Activated CD8-positive, alpha-beta memory T cell treated with anti-CD3 and anti-CD28 coated beads for 48 hours (primary cell): ENCODE measurements at places on chromosomes 4 and X.

DNA sequence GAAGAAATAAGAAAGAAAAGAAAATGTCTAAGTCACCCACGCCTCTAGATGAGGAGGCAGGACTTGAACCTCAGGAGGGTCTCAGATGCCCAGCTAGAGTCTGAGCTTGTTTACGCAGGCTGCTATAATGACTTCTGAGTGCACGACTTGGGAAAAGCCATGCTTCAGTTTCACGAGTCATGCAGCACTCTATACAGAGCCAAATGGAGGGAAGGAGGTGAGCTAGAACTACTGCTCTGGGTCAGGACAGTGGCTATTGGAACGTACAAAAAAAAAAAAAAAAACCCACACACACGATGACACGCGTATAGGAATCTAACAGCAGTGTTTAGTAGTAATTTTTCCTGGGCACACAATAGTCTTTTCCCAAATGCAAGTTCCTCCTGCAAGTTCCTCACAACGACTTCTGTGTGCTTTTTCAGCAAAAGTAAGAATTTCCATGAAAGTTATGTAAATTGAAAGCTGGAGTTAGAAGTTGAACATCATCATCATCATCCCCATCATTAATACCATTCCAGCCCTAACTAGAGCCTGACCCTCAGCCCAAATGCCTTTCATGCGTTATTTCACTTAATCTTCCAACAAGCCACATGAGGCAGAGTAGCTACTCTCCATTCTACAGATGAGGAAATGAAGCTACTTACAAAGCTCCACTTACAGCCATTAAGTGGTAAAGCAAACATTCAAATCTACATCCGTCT is 36.6 kb downstream of the IRF2 start:
- no peak for DNase-seq

DNA sequence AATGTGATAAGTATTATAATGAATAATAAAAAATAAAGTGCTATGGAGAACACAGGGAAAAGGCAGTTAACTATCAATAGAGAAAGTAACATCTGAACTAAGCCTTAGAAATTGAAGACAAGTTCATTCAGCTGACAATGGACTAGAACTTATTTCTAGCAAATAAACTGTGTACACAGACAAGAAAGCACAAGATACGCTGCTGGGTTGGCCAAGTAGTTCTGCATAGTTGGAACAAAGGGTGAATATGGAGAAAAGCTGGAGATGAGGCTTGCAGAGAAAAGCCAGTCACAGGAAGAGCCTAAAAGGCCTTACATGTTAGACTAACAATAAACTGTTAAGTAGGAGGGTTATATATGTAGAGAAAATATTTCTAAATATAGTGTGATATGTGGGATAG is 71.2 kb downstream of the WDFY3 start:
- DNase-seq, result no peak

DNA sequence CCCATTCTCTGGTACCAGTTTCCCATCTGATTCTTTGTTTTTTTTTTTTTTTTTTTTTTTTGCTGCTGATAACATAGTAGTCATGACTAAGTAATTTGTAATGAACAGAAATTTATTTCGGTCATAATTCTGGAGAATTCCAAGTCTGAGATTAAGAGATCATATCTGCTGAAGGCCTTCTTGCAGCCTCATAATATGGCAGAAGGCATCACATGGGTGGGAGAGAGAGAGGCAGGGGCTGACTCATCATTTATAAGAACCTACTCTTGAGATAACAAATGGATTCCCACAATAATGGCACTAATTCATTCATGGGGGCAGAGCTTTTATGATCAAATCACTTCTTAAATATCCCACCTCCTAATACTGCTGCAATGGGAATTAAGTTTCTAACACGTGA is 1034.3 kb downstream of the STIM2 start:
- no peak for DNase-seq

DNA sequence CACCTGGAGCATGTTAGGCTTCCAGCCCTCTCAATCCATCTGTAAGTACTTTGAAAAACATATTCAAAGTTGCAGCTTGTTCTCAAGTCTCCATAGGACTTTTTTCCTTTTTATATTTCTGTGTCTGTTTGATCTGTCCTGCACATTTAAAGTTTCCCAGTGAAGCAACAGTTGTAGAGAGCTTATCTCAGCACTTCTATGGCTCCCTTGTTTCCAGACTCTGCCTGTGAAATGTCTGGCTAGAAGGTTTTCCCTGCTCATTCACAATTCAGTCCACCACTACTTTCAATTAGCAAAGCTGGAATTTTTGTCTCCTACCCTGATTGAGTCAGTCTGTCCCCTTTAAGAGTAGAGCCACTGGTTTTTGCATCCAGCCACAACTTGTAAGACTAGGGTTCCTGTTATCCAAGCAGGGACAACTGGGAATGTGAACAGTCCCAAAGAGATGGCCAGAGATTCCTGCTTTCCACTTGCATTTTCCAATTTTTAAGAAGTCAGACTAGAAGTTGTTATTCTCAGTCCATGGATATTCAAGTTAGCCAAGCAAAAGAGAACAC is 116.1 kb downstream of the GASK1B start:
- no peak for DNase-seq

DNA sequence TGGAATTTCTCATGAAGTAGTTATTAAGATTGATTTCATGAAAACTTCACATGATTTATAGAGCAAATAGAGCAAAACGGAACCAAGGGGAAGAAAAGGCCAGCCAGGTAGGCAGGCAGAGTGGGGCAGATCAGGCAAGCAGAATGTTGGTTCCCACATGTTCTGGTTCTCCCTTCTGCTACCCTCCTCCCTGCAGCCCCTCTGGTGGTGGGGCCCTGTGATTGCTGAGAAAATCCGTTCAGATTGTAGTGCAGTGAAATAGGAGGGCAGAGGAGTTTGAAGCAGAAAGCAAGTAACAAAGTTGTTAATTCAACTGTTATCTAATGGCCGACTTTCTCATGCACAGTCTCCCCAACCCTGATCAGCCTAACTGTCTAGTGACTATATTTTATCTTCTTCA is 185.3 kb downstream of the MID1IP1 start:
- no peak for DNase-seq

GRCh38 chrX:136397001-136397400 is 90.7 kb upstream of the BRS3 start:
- DNase-seq, result no peak

DNA sequence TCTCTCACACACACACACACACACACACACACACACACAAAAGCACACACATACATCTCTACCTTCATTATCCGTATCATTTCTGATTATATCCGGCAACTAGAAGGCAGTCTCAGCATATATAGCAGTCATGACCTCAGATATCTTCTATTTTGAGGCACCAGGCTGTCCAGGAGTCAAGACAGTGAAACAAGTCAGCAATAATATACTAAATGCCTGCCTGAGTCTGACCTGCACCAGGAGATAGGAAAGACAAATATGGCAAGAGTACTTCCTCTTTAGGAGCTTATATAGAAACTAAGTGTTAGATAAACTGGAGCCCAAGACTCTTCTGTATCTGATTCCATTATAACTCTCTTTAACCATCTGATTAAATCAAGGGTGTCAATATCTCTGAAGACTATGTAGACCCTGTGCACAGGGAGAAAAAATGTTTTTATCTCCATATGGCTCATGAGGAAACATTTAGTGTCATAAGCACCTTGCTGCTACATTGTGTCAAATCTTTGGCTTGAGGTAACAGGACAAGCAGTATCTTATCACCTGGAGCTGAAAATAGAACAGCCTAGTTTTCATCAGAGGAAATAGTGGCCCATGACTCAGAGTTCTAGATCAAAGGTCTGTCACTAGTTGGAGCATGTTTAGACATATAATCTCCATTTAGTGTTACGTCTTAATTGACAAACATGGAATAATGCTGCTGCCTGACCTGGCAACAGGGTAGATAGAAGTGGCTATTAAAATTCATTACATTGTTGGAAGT is 27.0 kb upstream of the FAM47B start:
- no peak for DNase-seq

- DNase-seq, result no peak
These were observed 44.5 kb downstream of the MAGEB16 start for GRCh38 chrX:35842674-35843073.

- DNase-seq, result no peak
These were observed 52.7 kb upstream of the TET2 start for GRCh38 chr4:105093975-105094374.

DNA sequence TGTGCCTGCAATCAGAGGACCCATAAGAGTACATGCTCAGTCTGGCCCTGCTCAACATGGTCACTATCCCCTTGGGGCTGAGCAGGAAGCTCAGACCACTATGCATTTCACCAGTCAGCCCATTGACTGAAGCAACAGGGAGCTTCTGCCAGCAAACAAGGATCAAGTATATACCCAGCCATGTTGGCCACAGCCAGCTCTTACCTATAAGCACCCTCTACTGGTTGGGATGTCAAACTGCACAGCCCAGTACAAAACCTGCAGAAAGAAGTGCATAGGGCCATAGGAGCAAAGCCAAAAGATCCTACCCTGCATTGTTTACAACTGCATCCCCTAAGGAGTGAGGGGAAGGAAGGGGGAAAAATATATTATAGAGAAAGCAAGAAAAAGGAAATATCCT is 214.4 kb upstream of the CPEB2 start:
- no peak for DNase-seq

DNA sequence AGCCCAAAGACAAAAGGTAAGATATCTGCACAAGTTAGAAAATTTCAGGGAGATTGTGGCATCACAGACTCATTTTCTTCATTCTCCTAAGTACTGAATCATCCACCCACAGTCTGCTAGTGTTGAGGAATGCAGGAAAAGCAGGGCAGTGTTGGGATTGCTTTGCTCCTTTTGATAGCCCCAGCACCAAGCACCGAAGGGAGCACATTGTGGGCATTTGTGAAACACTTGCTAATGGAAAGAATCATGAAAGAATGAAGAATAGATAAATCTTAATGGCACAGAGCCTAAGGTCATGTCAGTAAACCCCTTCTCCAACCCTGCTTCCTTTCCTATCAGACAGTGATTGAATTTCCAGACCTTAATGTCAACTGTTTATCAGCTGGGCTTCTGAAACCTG is 103.1 kb upstream of the GPRIN3 start:
- no peak for DNase-seq
